Putamen (tissue), 1 donor: ENCODE measurements at places on chromosomes 4 and X.

GRCh38 chr4:163317110-163317509 is 15.3 kb downstream of the NPY1R start:
- DNase-seq: no peak

GRCh38 chr4:26410385-26411293 is 79.6 kb downstream of the CCKAR start:
- peak; percentile 72 for DNase-seq

DNA sequence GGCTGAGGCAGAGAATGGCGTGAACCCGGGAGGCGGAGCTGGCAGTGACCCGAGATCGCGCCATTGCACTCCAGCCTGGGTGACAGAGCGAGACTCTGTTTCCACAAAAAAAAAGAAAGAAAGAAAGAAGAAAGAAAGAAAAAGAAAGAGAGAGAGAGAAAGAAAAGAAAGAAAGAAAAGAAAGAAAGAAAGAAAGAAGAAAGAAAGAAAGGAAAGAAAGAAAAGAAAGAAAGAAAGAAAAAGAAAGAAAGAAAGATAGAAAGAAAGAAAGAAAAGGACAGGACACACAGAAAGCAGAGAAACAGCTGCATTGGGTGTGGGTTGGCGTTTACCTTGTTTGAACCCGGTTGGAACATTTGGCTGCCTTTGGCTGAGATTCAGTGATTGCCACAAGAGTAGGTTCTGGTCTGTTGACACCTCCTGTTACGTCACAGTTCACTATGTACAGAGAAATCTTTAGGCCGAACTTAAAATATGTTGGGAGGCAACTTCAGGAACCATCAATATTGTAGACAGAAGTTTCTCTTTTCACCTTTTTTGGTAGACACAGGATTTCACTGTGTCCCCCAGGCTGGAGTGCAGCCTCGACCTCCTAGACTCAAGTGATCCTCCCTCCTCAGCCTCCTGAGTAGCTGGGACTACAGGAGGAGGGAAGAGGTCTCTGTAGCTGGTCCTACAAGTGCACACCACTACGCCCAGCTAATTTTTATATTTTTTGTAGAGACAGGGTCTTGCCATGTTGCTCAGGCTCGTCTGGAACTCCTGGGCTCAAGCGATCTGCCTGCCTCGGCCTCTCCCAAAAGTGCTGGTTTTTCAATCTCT is 16.3 kb upstream of the PLCXD1 start:
- no peak for DNase-seq

DNA sequence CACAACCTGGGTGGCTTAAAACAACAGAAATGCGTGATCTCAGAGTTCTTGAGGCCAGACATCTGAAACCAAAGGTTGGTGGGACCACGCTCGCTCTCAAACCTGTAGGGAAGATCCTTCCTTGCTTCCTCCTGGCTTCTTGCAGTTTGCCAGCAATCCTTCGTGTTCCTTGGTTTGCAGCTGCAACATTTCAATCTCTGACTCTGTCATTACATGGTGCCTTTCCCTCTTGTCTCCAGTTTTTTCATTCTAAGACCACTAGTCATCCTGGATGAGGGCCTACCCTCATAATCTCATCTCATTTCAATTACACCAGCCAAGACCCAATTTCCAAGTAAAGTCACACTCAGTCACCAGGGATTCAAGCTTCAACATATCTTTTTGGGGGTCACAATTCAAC is 388.0 kb downstream of the GPM6A start:
- no peak for DNase-seq

DNA sequence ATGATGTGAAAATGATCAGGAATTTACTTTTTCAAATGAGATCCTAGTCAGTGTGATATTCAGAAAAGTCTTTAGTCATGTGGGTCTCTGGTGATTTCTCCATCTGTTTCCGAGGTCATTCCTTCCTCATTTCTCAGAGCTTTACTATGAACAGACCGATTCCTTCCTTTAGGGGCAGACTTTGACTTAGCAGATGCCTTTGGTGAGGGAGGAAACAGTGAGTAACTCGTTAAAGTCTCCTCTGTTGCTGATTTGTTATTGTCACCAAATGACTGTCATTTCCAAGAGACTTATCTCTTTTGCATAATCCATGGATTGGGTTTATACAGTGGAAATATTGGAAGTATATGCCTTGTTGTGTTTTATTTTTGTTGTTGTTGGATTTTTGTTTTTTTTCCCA is 76.2 kb upstream of the CD99 start:
- peak; percentile 15 for DNase-seq

DNA sequence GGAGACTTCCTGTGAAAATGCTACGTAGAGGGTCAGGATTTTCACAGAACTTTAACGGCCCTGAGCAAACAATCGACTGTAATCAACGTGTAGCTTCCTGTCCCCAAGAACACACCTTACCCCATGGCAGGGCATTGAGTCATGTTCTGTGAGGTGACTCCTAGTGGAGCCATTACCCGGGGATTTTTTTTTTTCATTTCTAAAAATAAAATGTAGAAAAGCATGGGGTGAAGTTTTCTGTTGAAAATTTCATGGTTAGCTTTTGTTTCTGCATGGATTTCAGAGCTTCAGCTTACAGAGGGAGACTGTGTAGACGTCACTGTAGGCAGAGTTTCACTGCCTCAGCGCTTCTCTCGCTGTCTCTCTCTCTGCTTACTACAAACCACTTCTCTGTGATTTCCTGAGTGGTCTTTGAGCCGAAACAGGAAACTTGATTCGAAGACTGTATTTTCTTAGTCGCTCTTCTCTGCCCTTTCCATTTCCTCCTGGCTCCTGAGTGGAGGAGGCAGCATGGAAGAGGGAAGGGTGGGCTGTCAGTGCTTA is 111.7 kb downstream of the NFKB1 start:
- no peak for DNase-seq

DNA sequence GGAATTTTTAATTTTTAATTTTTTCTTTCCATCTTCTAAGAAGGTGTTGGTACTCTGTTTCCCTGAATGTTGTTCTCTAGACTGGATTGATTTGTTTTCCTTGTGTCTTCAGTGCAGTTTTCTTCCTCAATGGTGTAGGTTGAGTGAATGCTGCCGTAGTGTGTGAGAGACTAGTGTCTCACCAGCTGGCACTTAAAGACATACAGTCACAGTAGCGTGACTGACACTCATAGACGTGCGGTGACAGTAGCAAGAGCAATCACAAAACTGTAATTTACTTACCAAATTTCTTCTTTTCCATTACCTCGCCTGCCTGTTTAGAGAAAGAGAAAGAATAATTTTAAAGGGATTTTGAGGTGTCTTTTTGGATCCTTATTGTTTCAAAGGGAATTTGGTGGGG is 21.4 kb upstream of the PGM2 start:
- DNase-seq: no peak

DNA sequence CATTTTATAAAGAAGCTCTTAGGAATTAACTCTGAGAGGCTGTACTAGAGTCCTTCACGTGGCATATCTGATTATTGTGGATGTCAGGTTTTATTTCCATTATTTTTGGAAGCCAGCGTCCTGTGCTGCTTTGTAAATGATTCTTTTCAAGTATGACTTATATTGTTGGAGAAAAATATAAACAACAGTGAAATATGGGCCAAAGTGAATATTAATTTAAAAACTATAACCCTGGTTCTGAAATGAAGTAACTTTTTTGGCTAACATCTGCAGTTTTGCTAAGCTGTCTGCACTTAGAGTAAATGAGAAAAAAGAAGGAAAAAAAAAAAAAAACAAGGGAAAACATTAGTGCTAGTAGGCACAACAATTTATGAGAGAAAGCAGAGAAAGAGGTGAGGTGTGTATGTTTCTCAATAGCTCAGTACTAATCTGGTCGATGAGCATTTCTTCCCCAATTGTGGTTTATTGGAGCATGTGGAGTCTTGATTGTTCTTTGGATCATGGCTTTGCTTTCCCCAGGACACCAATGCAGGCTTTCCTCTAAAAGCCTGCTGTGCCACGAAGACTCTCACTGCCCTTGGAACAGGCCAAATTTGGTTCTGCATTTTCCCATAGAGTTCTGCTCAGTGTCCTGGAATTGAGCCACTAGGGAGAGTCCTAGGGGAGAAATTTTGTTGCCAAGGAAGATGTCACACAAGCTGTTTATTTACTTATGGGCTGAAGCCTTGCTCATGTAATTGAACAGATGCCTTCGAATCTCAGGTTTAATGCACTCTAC is 273.3 kb downstream of the DKK2 start:
- DNase-seq: no peak

GRCh38 chr4:120682981-120683380 is 239.5 kb downstream of the PRDM5 start:
- no peak for DNase-seq

GRCh38 chr4:61628727-61629126 is 428.6 kb downstream of the ADGRL3 start:
- DNase-seq: no peak

DNA sequence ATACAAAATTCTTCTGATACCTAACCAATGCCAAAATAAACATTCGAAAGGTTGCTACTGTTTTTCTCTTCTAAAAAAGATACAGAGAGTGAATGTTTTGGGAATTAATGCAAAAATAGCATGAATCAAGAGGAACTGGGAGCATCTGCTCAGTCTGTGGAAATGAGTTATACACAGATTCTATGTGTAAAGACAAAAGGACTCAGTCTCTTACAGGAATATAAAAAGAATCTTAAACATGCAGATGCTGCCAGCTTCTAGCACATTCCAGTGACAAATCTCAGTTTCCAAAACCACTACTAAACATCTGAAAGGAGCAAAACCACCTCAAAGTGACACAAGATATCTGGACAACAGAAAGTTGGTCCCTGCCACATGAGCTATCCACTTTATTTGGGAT is 55.0 kb downstream of the PAPSS1 start:
- DNase-seq: no peak

GRCh38 chr4:152892974-152893373 is 43.1 kb upstream of the FHDC1 start:
- no peak for DNase-seq

DNA sequence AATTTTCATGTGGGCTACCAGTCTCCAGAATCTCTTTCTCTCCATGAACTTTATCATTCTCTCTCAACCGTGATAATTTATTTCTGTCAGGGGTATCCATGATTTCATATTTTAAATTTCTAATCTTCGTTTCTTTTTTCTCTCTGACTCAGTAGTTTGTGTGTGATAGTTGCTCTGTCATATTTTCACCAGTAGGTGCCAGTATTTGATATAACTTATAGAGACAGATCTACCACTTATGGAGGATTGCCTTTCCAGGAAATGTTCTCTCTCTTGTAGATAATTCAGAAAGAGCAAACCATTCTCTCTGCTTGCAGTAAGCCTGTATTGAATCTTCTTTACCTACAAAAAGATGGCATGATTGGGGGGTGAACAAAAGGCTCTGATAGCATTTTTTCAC is 79.3 kb upstream of the DYNLT3 start:
- no peak for DNase-seq

DNA sequence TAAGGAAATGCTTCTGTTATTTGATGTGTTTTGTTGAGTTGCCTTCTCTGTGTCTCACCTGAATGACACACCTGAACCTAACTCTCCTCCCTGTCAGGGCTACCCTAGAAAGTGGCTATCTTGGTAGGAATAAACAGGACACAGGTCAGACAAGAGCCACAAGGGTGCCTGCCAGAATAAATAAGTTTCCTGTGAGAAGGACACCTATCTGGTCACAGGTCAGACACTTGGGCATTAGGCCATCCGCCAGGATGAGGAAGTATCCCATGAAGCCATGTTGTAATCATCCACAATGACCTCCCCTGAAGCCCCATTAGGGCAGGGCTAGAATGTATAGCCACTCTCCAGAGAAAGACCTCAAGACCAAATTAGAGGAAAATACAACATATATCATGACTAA is 318.8 kb downstream of the ZNF674 start:
- DNase-seq: no peak

DNA sequence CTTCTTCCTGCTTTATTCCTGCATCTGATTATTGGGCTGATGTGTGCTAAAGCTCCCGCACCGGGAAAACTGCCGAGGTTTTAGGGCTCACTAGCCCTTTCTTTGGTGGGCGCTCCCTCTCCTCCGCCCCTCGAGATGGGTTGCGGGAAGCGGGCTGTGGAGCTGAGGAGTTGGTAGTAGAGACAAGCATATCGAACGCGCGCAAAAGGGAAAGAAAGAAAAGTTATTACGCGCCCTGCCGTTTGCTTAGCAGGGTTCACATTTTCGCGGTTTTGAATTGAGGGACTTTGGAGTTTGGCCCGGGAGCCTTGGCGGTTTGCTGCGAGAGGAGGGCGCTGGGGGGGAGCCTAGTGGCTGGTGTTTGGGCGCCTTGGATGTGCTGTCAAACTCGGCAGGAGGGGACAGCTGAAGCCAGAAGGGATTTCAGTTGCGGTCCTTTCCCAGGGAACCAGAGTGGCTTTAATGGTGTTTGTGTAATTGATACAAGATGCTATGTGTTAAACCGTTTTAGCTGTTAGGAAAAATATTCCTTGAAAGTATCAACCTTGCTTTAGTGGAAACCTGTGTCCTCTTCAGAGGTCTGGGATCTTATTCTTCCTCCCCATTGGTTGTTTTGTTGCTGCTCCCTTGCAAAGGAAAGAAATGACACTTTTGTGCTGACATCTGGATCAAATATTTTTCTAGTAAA is 1.1 kb downstream of the GAB1 start:
- peak; percentile 82 for DNase-seq

DNA sequence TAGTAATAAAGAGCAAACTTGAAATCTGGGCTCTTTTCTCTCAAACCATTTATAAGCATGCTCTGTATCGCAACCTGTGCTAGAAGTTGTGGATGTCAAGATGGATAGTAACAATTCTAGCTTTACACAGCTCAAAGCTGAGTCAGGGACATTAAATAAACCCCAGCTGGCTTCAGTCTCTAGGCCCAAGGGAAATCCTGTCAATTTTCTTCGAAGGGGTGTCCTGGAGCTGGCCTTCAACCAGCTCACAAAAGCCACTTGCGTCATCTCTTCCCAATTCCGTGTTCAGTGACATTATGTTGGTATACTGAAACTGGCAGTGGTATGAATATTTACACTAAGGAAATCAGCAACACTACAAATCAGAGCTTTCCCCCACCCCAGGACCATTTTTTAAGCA is 89.8 kb upstream of the PRKG2 start:
- DNase-seq: no peak

GRCh38 chr4:128358913-128359279 is 71.3 kb upstream of the PGRMC2 start:
- DNase-seq: no peak

DNA sequence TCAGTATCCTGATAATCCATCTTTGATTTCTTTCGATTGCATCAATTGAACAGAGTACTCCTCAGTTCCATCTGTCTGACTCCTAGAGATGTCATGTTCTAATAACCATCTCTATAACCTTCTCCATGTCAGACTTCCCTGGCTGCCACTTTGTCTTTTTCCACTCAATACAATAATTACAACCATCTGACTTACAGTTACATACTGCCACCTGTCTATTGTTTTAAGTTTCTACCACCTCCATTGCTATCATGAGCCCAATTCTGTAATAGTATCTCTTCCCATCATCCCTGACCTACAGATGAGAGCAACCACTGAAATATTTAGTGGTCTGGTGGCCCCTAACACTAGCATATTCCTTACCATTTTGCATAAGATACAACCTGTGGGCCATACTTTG is 439.2 kb upstream of the FAM47C start:
- DNase-seq: no peak

- DNase-seq: no peak
These were observed 202.5 kb upstream of the MAMLD1 start for GRCh38 chrX:150160656-150161055.
